Activated effector memory CD4-positive, alpha-beta T cell treated with Interleukin-2 at 50 U/mL for 16 hours (primary cell): ENCODE measurements at places on chromosomes 6 and 20.

GRCh38 chr20:2515203-2515602 is 6.5 kb upstream of the ZNF343 start:
- DNase-seq = no peak

DNA sequence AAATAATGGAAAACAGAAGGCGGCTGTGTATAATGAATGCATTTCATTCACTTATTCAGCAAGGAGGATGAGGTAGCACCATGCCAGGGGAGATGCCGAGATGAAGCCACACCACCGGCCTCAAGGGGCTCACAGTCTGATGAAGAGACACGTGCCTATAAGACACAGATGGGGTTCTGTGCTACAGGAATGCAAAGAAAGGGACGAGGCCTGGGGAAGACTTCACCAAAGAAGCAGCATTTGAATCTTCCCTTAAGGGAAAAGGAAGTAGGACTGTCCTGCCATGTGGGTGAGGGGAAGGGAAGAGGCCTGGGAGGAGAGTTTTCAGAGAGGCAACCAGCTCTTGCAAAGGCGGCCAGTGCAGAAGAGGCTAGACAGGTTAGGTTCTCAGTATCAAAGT is 98.9 kb downstream of the PSMG4 start:
- no peak for DNase-seq

DNA sequence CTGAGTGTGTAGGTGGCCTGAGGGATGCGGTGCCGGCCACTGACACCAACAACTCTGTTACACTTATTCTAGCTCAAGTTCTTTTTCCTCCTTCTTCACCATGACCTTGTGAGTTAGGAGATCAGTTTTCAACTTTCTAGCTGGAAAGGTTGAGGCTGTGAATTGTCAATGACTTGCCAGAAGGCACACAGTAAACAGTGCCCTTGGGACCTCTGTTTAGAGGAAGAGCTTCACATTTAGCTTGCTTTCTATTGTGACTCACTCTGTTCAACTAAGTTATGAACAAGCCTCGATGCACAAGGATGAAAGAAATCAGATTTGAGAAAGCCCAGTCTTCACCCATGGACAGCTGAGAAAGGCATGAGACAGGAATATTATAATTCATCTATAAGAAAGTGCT is 455.6 kb downstream of the MAFB start:
- no peak for DNase-seq

- no peak for DNase-seq
These were observed 464.3 kb downstream of the EPM2A start for GRCh38 chr6:145271040-145271439.

GRCh38 chr6:20436719-20437118 is 35.0 kb downstream of the E2F3 start:
- DNase-seq = no peak

DNA sequence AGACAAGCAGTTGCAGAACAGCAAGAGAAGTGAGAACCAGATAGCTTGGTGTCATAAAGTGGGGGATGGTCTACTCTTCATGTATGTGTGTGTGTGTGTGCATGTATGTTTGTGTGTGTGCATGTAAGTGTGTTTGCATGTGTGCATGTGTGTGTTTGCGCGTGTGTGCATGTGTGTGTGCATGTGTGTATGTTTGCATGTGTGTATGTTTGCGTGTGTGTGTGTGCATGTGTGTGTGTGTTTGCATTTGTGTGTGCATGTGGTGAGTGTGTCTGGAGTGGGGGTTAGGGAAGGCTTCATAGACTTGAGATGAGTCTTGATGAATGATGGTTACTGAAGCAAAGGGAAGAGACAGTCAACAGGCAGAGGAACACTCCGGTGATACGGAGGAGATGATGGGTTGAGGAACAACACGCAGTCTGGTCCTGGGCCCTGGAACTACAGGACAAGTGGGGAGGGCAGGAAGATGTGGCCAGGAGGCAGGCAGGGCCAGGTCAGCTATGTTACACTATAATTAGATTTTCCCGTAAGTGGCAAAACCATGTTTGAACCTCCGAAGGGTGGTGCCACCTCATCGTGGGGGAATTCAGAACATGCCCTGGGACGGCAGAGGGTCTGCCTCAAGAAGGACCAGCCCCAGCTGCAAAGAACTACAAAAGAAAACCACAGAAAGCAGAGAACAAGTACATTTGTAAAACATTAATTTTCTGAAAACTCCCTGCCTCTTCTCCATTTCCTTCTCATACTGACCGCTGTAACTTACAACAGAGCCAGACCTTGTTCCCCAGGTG is 38.7 kb upstream of the PDE10A start:
- DNase-seq = no peak

GRCh38 chr6:65161661-65162060 is 545.4 kb downstream of the EYS start:
- DNase-seq = no peak

GRCh38 chr6:106617302-106617701 is 12.0 kb downstream of the RTN4IP1 start:
- DNase-seq = no peak

GRCh38 chr20:37775200-37775599 is 81.4 kb downstream of the CTNNBL1 start:
- no peak for DNase-seq

GRCh38 chr20:14478126-14478525 is 140.7 kb upstream of the FLRT3 start:
- DNase-seq = no peak

- DNase-seq = no peak
These were observed 212.4 kb upstream of the LRFN2 start for GRCh38 chr6:40799296-40800140.

- DNase-seq = no peak
These were observed 6.9 kb downstream of the VGLL2 start for GRCh38 chr6:117272032-117272866.

- DNase-seq = no peak
These were observed 4.4 kb downstream of the FOXA2 start for GRCh38 chr20:22579711-22580697.

DNA sequence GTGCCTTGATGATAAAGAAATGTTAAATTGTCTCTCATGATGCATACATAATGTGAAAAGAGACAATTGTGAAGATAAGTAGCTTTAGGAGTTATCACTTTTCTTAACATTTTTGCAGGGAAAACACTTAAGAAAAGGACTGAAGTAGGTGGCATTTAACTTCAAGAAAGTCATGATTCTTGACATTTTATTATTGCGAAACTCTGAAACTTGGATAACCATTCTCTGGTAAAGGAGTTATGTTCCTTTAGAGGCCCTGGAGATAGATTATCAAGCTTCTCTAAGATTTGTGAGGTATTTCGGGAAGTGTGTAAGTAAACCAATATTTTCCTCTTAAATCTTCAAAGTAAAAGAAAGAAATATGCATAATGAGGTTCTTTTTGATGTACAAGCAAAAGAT is 38.5 kb downstream of the HTR1B start:
- no peak for DNase-seq

DNA sequence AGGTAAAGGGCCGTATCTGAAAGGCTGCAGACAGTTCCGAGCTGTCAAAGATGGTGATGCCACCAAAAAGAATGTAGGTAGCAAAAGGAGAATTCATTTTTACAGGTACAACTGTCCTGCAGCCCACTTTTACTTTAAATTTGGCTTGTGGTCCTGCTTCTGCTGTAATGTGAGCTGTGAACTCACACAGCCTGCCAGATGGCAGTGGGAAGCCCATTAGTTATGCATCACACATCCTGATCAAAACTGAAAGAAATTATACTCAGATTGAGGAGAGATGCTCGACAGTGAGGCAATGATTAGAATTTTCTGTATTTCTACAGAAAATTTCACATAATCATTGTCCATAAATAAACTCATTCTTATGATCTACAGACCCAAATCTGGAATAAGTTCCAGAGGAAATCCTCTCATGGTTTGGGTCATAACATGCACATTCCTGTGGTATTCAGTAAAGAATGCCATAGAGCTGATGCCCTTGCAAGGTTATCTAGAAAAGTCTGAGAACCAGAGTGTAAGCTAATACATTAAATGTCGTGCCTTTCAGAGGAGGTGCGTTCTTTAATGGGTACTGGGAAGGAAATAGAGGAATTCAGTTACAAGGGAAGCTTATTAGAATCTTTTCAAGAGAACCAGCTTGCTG is 23.9 kb upstream of the E2F3 start:
- DNase-seq = no peak

- DNase-seq = no peak
These were observed 224.8 kb upstream of the MARCKS start for GRCh38 chr6:113632220-113632864.

- no peak for DNase-seq
These were observed 33.2 kb downstream of the VEGFA start for GRCh38 chr6:43803055-43803782.

- DNase-seq = no peak
These were observed 53.3 kb downstream of the MYO6 start for GRCh38 chr6:75802366-75802765.

DNA sequence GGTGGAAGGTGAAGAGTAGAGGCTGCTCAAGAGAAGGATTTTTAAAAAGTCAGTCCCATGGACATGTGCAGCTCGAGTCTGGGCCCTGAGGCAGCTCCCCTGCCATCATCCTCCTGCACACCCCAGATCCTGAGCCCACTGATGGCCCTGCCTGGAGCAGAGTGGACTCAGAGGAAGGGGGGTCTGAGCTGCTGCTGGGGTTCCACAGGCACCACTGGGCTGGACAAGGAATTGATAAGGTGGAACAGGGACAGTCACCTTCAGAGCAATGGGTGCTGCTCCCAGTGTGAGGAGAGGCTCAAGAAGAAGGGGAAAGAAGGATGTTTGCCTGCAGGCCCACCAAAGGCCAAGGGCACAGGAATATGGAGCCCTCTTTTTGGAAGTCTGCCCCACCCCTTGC is 6.2 kb downstream of the ULBP2 start:
- DNase-seq = no peak

- no peak for DNase-seq
These were observed 175.5 kb downstream of the EYS start for GRCh38 chr6:65531533-65531932.

DNA sequence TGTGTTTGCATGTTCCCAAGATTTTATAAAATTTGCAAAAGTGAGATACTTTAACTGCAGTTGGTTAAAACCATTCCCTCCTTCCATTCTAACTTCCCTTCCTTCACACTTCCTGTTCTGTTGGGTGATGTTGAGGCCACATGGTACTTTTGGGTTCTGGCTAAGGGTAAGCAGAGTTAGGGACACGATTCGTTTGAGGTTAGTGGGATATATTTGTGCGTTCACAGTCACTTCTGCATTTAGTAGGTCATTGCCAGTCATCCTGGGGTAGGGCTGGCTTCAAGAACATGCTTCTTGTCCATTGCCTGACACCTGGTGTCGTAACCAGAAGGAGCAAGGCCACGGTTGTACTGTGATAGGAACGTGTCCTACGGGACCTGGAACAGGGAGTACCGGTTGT is 340.1 kb downstream of the ZFAND3 start:
- DNase-seq = no peak

- DNase-seq = no peak
These were observed 119.3 kb downstream of the RNF144B start for GRCh38 chr6:18506382-18507017.

GRCh38 chr6:118931436-118931835 is 3.5 kb downstream of the MCM9 start:
- no peak for DNase-seq

GRCh38 chr20:4794846-4795245 is 73.1 kb downstream of the PRND start:
- no peak for DNase-seq

- no peak for DNase-seq
These were observed 252.0 kb downstream of the KIF16B start for GRCh38 chr20:16321291-16321690.

DNA sequence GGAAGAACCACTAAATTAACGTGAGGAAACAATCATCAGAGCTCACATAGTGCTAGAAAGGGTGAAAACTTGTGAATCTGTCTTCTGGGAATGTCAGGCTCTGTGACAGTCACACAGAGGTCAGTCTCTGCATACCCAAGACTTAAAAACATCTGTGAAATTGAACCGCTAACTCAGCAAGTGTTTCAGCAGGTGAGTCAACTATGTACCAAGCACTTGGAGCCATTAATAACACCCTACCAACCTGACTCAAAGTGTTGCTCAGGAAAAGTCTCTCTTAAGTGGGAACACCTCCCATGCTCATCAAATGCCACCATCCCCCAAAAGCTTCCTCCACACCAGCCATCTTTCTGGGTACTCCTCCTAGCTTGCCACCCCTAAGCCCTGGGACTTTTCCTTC is 92.3 kb upstream of the CARMIL1 start:
- DNase-seq = no peak

GRCh38 chr20:58855506-58856389 is 3.2 kb downstream of the GNAS start:
- no peak for DNase-seq

- no peak for DNase-seq
These were observed 342.1 kb upstream of the NRSN1 start for GRCh38 chr6:23783901-23784300.

DNA sequence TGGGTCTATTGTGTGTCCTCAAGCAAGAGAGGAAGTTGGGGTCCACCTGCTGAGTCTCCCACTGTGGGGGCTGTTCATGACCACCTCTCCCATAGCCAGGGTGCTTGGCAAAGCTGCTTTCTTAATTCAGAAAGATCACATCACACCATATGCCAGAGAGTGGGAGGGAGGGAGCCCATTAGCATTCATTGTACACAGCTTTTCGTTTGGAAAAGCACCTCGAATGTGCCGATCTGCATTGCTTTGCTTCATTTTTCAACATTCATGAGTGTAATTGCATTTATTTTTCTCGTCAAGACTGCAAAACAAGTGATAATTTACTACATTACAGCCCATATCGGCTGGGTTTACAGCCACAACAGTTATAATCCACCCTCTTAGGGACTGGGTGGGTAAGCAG is 327.3 kb downstream of the PTPRT start:
- DNase-seq = no peak

GRCh38 chr6:124812067-124812466 is 150.2 kb upstream of the RNF217 start:
- DNase-seq = no peak

- DNase-seq = no peak
These were observed 36.9 kb downstream of the CDYL start for GRCh38 chr6:4813055-4813454.

DNA sequence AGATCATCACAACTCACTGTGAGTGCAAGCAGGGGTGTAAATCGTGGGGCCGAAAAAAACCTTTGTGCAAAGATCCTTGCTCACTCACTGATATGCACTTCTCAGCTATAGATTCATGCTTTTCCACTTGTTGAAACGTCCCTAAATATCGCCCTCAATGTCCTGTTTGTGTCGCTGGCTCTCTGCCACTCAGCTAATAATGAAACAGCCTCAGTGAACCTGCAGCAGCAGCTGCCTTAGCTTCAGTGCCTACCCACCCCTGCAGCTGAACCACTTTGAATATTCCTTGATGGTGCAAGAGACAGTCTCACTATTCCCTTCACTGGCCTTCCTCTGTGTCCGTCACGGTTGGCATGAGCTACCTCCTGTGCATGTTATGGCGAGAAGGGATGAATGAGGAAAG is 128.9 kb upstream of the NAA20 start:
- DNase-seq = no peak

DNA sequence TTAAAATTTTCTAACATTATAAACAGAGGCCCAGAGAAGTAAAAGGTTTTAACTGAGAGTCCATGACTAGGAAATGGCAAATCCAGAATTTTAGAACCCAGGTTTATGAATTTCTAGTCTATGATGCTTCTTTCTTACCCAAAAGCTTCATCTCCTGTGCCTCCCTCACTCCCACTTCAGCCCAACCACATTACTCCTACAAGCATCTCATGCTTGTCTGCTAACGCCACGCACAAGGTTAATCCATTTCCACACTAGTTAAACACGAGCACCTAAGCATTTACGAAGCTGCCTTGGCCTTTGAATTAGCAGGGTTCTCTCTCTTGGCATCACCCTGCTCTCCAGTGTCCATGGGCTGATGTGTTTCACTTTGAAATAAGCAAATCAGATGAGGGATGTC is 32.0 kb downstream of the TNFRSF21 start:
- no peak for DNase-seq
